CD4-positive, CD25-positive, alpha-beta regulatory T cell (primary cell): ENCODE measurements at places on chromosomes 3 and 15. TPM values are rescaled to one million over a fixed set of nuclear protein-coding genes. Genes with fewer than 3 reads are reported as not detected.

DNA sequence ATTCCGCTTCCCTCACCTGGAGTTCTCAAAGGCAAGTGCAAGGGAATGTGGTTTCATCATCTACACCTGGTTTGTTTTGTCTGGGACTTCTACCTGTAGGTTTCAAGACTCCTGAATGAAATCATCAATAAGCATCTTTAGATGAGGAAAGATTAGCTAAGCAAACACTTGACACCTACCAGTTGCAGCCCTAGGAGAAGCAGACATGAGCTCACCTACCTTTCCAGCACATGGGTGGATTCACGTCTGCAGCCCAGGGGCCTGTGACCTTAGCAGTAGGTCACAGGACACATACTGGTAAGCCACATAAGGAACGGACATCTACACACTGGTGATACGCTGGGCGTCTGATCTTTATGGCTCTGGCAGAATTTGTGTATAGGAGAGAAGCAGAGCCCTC, 26.7 kb downstream of the SLCO2A1 start:
- H3K4me1 ChIP-seq, result no peaks in the 10 kb centered on the region
- no peaks in the 10 kb centered on the region for H3K36me3 ChIP-seq
- no peak overlapping the region for H3K4me3 ChIP-seq

DNA sequence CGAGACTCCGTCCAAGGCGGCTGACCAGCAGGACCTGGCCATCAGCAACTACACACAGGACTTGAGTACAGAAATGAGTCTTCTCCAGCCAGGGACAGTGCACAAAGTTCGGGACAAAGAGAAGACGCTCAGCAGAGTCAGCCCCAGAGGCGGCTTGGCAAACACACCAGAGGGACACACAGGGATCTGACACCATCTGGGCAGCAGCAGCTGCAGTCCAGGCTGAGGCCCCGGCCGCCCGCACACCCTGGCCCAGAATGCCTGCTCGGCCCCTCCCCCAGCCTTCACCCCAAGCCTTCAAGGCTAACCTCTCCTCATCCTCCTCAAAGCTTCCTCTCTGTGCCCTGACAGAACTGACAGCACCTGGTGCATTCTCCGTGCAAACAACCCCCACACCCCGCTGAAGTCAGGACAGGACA, 61.1 kb downstream of the XXYLT1 start:
- no peaks in the 10 kb centered on the region for H3K4me1 ChIP-seq
- no peak overlapping the region for H3K4me3 ChIP-seq
- no peaks in the 10 kb centered on the region for H3K27me3 ChIP-seq
- no peak overlapping the region for H3K27ac ChIP-seq

DNA sequence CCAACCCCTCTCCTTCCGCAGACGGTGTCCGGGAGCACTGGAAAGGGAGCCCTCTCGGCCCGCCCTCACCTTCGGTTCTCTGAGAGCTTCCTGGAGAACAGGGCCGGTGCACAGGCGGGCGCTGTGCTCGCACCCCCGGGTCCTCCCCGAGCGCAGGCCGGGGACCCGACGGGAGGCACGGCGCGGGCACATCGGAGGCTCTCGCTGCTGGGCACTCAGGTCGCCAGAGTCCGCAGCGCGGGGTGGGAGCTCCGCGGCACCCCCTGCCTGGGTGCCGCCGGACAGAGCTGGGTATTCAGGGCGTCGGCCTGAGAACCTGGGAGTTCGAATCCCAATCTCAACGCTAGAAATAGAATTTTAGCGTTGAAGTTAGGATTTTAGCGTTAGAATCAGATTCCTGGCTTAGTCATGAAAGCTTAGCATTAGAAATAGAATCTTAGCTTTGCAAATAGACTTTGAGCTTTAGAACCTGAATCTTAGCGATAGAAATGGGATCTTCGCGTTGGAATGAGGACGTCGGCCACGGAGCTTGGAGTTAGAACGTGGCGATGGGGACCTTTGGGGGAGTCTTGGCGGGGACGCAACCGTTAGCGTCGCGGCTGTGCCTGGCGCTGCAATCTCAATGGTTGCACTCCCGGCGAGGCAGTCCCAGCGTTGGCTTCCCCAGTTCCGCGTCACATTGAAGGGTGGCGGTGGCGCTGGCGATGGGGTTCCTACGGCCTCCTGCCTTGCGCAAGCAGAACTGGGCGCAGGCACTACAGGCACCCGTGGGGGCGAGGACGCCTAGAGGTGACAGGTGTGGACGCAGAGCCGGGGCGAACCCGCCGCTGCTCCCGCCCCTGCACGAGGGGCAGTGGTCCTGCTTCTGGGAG, 549 bp downstream of the TRH start:
- H3K36me3 ChIP-seq, result no peaks in the 10 kb centered on the region
- H3K4me1 ChIP-seq, result peaks cover 16% of the 10 kb centered on the region

The RASGRF1 gene
- not detected for total RNA-seq

The IL17RD gene
- total RNA-seq, result not detected
